ENCODE measurements at places on chromosomes 5 and 9. TPM values are rescaled to one million over a fixed set of nuclear protein-coding genes. Genes with fewer than 3 reads are reported as not detected.

GRCh38 chr9:93899609-93900435 is 55.3 kb downstream of the BARX1 start:
- DNase-seq: no peak

DNA sequence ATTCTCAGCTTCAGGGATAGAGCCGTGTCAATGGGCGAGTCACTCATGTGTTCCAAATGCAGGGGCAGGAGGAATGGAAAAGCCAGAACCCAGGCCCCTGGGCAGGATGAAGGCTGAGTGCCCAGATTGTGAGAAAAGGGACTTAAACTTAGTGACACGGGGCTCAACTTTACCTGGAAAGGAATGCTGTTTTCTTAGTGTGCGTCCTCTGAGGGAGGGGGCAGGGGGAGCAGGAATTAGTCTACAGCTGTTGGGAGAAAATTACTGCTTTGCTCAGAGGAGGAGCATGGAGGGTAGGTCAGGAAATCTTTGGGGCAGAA is 14.6 kb downstream of the HK3 start:
- no peak for DNase-seq

DNA sequence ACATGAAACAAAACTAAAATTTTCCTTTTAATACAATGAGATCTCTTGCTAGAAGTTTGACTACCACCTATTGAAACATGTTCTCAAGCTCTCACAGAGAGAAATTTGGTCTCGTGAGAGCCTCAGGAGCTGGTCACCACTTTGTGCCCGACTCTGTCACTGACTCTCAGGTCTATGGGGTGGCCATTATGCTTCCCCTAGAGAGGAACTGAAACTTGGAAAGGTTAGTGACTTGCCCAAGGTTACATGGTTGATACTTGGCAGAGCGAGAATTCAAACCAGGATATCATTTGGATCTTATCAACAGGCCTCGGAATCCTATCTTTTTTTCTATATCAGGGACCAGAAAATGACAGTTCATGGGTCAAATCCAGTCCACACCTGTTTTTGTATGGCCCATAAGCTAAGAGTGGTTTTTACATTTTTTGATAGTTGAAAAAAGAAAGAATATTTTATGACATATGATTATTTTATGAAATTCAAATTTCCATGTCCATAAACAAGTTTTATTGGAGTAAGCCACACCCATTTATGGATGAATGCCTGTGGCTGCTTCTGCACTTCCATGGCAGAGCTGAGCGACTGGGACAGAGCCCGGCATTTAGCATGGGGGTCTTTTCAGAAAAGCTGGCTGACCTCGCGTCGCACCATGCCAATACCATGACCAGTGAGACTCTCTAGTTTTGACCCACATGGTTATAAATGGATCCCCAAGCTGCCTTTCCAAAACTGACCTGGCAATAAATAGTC is 44.8 kb upstream of the EQTN start:
- no peak for DNase-seq

DNA sequence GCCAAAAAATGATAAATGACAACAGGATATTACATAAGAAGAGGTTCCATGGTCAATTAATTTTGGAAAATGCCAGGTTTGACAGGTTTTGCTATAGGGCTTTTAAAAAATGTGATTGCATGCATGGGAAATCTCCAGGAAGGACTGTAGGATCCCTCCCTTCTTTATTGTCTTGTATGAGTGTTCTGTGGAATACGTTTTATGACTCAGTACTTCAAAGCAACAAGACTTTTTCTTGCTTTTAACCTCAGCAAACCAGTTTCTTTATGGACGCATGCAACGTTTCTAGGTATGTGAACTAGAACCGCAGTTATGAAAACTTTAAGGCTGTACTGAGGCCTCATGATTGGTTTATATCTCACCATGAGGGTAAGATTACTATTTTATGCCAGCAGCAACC is 76.6 kb upstream of the NTRK2 start:
- DNase-seq: no peak

- no peak for DNase-seq
These were observed 67.2 kb downstream of the DMRT1 start for GRCh38 chr9:908536-909205.

GRCh38 chr5:132059696-132060500 is 557 bp upstream of the IL3 start:
- DNase-seq: peak; percentile 1

DNA sequence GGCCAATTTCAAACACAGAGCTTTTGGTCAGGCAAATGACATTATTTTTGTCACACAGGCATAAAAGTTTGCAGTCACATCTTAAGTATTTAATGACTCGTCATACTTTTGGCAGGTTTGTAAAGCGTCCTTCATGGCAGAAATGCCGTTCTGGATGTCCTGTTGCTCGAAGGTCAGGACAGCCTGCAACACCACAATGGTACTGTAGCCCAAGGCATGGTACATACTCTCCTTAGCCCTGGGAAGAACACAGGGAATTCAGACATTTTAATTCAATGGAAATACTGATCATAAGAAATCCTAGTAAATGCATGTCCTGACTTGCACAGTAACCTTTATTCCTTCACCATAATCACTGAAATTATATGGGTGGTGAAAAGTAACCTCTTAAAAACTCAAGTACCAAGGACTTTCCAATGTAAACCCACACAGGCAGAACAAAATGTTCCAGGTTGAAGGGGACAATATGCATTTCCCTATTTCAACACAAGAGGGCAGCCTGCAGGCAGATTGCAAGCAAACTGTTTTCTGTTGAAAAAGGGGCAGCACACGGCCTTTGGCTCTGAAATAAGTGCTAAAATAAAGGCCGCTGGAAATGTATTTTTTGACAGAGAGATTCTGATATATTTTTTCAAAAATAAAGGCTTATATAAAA is 95.7 kb downstream of the TTC39B start:
- DNase-seq: peak; percentile 28

IL3 gene
- total RNA-seq: not detected

SLC30A5 gene
- 77.0 TPM for total RNA-seq

SELENOP gene
- not detected for total RNA-seq

DNA sequence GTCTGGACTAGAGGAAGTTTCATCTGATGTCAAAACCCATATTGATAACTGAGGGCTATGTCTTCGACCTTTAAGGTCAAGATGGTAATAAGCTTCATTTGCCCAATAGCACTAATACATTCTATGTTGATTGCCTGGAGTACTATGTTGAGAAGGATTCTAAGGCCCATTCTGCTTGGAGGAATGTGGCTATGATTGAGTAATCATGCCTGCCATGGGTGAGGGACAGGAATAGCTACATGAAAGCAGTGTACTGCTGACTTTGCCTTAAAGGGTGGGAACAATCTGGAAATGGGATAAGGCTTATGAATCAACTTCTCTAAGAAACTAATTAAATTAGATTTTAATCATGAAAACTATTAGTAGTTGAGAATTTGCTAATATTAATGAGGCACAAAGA is 13.6 kb downstream of the NNT start:
- DNase-seq: no peak

GRCh38 chr5:154652746-154653417 is 102.3 kb upstream of the LARP1 start:
- no peak for DNase-seq

Measured in Daoy (cell line).